ENCODE measurements at places on chromosomes 5 and 9.

- no peak for DNase-seq
These were observed 3.3 kb upstream of the SLC6A3 start for GRCh38 chr5:1448511-1449011.

- DNase-seq, result no peak
These were observed 138.6 kb downstream of the ARL15 start for GRCh38 chr5:54171645-54172384.

DNA sequence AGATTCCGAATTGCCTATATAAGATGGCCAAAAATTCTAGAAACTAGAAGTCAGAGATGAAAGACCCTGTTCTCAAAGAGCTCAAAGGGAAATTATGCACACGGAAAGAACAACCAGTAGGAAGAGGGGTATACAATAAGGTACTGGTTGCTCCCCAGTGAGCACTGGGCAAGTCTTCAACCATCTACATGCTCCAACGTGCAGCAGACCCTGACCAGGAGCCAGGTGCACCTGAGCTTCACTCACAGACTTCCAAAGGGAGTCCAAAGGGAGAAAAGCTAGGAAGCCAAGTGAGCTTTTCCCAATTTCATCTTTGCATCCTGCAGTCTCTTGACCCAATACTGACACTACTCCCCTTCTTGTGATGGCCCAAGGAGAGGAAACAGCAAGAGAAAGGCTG, 3.9 kb downstream of the REEP5 start:
- no peak for DNase-seq

GRCh38 chr5:143119291-143119769, 284.2 kb downstream of the NR3C1 start:
- DNase-seq, result no peak

DNA sequence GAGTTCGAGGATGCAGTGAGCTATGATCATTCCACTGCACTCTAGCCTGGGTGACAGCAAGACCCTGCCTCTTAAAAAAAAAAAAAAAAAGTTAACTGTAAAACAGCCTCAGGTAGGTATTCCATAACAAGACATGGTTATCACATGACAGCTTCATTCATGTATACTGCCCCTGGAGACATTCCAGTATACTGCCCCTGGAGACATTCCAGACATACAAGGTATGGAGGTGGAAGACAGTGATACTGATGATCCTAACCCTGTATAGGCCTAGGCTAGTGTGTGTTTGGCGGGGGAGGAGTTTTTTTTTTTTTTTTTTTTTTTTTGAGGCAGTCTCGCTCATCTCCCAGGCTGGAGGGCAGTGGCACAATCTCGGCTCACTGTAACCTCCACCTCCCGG, 105.5 kb downstream of the RICTOR start:
- DNase-seq, result no peak

DNA sequence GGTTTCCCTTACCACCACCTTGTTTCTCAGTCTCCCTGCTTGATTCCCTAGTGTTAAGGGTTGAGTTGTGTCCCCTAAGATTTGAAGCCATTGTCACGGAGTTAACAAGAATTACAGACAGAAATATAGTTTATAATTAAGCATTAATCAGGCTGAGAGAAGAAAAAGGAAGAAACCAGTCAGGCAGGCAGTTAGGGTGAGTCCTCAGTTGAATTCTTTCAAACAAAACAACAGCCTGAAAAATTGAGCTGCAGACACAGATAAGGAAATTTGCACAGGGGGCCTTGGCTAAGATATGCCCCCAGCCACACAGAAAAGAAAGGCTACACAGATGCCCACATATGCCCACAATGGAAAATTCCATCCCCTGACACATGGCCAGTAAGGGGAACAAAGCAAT, 111.7 kb upstream of the RAI14 start:
- DNase-seq, result no peak

DNA sequence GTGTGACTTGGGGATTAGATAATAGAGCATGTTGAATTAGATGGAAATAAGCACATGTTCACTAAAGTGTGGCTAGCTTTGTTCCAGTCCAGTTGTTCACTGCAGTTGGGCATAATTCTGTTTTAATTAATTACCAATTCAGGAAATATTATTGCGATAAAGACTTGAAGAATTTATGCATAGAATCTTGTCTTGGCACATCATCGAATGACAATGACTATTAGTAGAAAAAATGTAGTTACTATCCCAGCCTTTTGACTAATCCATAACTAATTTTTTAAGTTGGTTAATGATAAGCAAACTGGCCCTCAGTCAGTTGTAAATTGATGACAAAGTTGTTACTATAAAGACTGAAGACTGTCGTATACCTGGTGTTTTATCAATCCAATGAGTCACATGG, 10.5 kb downstream of the LNPEP start:
- DNase-seq, result no peak

DNA sequence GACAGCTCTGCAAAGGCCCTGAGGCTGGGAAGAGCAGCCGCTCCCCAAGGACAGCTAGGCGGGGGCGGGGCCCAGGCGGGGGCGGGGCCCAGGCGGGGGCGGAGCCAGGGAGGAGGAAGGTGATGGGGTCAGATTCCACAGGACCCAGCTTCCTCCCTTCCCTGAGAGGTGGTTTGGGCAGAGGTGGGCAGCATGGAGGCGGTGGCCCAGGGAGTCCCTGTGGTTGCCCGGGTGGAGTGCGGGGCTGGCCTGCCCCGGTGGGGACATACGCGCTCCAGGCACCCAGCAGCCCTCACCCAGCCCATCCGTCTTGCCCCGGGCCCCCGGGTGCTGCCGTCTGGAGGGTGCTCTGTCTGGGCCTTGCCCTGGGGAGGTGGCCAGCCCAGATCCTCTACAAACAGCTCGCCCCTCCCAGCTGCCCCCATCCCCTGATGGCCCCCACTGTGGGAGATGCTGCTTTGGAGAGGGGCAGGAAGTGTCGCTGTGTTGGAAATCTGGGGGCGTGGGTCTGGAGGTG, 11.0 kb upstream of the RNU6ATAC start:
- no peak for DNase-seq

DNA sequence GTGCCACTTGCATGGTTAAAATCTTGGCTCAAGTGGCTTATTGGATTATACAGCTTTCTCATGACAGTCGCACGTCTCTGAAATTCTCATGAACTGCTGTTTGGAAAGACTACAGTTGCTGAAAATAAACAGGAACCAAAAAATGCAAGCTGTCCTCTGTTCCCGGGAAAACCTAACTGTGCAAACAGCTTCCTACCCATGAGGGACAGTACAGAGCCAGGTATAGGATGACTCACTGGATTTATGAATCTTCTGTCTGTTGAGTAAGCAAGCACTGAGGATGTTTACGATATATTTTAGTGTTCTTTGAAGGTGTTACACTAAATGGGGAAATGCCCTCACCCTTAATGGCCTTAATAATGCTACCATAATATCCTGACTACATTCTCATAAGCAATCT, 380.3 kb upstream of the TNC start:
- DNase-seq, result no peak

- DNase-seq, result no peak
These were observed 11.8 kb downstream of the RBM18 start for GRCh38 chr9:122252796-122253195.

- no peak for DNase-seq
These were observed 100.2 kb downstream of the PIP5K1B start for GRCh38 chr9:68804911-68805889.

GRCh38 chr5:148933903-148934432, 107.6 kb downstream of the ADRB2 start:
- no peak for DNase-seq

DNA sequence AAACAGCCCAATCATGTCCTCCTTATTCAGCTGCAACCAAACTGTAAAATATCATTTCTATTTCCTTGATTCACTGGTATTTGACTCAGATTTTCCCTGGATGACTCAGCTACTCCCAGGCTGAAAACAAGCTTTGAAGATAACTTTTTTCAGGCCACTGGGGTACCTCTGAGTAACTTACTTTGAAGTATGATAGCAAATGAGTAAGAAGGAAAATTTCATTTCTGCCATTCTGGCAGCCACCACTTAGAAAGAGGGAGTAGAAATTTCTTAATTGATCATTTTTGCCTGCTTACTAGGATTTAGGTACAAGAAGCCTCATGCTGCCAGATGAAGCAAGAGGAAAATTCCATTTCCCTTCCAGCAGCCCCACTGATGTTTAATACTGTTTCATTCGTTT, 247.4 kb downstream of the PRELID2 start:
- DNase-seq, result no peak

- no peak for DNase-seq
These were observed 2.7 kb downstream of the FYB1 start for GRCh38 chr5:39216631-39217030.

DNA sequence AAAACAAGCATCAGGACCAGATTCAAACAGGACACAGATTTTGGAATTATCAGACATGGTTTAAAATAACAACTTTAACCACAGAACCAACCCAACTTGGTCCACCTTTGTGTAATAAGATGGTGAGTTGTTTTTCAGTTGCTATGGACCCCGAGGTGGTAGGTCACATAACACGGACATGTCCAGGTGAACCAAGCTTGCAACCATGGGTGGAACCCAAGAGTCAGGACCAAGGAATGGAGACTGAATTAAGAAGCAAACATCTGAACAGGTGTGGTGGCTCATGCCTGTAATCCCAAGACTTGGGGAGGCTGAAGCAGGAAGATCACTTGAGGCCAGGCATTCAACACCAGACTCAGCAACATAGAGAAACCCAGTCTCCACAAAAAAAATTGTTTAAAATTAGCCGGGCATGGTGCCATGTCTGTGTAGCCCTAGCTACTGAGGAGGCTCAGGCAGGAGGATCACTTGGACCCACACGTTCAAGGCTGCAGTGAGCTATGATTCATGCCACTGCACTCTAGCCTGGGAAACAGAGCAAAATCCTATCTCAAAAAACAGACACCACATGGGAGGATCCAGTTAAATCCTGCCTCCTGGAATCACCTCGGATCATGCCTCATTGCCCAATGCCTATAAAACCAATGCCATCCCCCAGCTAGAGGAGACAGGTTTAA, 10.6 kb downstream of the PTBP3 start:
- DNase-seq, result no peak

- DNase-seq, result no peak
These were observed 18.4 kb downstream of the TMEM38B start for GRCh38 chr9:105712773-105713172.

- no peak for DNase-seq
These were observed 13.2 kb downstream of the MTAP start for GRCh38 chr9:21815643-21816042.

- no peak for DNase-seq
These were observed 97.8 kb upstream of the CPLX2 start for GRCh38 chr5:175773534-175774070.

DNA sequence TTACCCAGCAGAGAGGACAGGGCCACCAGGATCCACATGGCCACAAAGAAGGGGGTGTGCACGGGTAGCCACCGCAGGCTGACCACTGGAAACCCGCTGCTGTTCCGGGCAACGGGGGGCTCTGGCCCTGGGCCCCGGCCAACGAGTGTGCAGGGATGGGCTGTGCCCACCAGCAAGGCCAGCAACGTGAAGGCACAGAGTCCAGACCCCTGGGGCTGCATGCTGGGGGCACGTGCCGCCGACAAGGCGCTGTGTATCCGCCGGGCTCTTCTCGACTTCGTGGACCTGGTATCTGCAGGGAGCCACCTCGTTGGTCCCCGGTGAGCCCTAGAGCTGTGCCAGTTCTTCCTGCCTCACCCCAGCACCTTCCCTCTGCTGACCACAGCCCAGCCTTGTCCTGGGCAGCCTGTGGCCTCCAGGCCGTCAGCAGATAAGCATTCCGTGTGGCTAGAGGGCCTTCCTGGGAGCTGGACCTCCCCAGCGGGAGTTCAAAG, 42.2 kb upstream of the CEP72 start:
- no peak for DNase-seq

- no peak for DNase-seq
These were observed 185.6 kb downstream of the TRPM3 start for GRCh38 chr9:70935856-70936255.

- DNase-seq, result no peak
These were observed 59.9 kb downstream of the CAVIN4 start for GRCh38 chr9:100637787-100638186.

- DNase-seq, result no peak
These were observed 5.5 kb downstream of the PDLIM4 start for GRCh38 chr5:132262882-132263547.

DNA sequence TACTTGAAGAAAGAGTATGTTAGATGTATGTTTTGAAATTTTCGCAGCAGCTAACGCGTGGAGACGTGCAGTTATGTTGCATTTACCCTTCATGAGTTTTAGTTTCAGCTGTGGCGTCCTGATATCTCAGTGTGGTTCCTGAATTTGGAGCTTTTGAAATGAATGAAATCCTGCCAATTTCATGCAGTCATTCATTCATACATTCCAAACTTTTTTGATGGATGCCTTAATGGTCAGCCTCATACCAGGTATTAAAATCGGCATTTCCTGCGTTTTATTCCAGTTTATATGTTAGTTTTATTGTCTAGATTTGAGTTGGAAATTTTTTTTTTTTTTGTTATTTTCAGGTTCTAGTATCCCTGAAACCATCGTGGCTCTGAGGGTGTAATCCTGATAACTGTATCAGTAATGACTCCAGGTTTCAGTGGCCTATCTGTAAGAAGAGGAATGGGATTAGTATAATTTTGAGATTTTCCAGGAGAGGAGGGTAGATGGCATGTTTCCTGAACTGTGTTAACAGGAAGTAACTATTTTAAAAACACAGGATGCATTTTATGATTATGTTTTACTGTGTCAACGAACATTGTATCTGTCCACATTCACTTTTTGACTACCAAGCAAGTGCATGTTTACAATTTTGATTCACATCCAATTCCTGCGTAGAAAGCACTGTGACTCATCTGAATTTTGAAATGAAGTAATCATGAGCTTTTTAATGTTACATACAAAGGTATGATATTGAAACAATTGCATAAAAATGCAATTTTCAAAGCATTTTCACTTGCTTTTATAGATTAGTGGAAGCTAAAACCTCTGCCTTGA, 1.0 kb downstream of the FOCAD start:
- DNase-seq, result no peak

DNA sequence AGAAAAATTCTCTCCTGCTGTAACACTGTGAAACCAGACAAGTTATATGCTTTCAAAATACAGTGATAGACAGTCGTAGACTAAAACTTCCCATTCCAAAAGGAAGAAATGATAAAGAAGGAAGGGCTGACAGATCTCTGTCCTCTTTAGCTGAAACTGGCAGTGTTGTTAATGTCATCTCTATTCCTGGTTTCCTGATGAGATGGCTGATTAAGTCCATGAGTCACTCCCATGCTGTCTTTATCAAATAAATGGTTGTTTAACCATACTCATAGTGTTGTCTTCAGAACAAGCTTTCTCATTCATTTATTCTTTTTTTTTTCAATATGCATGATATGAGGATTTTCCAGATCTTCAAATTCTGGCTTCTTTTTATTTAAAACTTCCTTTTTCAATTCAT, 952.2 kb upstream of the WWC1 start:
- no peak for DNase-seq

- DNase-seq, result no peak
These were observed 19.8 kb upstream of the MRNIP start for GRCh38 chr5:179878222-179879002.

- no peak for DNase-seq
These were observed 111.4 kb downstream of the DCP2 start for GRCh38 chr5:113087976-113088514.

GRCh38 chr5:167574464-167574863, 717.0 kb upstream of the WWC1 start:
- no peak for DNase-seq

Data from CMK (cell line).